ENCODE measurements at places on chromosomes 7 and 10.

DNA sequence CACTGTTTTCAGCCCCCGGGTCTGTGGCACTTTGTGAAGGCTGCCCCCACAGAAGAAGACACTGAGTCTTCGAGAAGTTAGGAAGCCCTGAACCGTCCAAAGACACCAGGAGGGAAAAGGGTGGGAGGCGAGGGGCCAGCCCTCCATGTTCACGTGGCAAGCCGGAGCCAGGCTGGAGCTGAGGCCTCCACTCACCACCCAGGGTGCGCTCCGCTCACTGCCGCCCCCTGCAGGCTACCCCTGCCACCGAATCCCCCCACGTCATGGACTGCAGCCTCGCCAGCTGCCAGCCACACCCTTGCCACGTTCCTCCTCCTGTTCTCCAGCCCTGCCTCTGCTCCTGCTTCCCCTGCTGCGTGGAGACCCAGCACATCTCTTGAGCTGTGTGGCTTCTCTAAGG, 59.0 kb upstream of the EN2 start:
- DNase-seq, result no peak

GRCh38 chr7:42876182-42877068, 35.4 kb downstream of the C7orf25 start:
- no peak for DNase-seq

DNA sequence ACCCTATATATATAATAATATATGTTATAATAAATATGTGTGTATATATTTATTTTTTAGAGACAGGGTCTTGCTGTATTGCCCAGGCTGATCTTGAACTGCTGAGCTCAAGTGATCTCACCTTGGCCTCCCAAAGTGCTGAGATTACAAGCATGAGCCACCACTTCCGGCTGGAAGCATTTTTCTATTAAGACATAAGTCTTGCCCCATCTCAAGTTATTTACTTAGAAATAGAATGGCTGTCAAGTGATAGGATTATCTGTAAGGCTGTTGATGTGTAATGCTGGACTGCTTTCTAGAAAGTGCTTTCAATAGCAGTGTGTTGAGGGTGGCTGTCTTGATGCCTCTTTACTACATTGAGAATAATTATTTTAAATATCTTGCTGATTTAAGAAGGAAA, 65.2 kb downstream of the ZMYND11 start:
- no peak for DNase-seq

- no peak for DNase-seq
These were observed 6.3 kb upstream of the SNX13 start for GRCh38 chr7:17946591-17946990.

DNA sequence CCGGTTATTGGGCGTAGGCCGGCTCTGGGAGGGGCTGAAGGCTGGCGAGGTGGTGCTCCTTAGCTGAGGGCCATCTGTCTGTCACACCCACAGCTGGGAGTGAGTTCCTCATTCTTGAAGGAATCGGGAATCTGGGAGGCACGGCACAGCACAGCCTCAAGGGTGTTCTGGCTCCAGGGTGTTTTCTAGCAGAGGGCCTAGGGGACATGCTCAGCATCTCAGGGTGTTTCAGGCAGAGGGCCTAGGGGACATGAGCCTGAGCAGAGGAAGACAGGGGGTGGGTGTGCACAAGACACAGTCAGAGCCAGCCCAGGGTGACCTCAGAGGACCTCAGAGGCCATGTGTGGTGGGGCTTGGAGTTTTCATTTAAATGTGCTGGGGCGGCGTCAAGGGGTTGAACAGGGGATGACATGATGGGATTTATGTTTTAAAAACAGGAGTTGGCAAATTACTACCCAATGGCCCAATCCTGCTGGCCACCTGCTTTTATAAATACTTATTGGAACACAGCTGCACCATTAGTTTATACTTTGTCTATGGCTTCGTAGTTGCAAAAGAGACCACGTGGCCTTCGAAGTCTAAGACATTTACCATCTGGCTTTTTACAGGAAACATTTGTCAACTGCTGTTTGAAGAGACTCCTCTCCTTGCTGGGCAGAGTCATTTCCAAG, 121.6 kb downstream of the PRKAG2 start:
- no peak for DNase-seq

- no peak for DNase-seq
These were observed 186.6 kb downstream of the DNAJB6 start for GRCh38 chr7:157523371-157523765.

GRCh38 chr10:36391405-36391804, 734.0 kb upstream of the ANKRD30A start:
- no peak for DNase-seq

DNA sequence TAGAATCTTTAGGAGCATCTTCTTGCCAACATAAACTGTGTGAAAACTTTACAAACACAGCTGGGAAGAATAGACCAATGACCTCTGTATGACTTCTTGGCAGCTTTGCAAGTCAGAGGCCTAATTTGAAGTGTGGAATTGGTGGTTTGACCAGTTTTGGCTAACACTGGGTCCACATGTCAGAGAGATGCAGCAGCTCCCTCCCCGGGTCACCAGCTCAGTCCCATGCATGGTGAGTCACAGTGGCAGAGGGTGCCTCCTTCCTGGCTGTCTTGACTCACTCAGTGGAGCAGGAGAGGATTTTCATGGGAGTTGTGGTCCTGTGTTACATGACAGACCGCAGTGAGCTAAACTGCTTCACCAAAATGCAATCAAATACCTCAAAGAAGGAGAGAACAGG, 8.2 kb upstream of the STARD3NL start:
- DNase-seq, result no peak

GRCh38 chr7:69598487-69599285, 411 bp downstream of the AUTS2 start:
- DNase-seq, result no peak

- no peak for DNase-seq
These were observed 22.3 kb downstream of the MAP3K8 start for GRCh38 chr10:30456266-30456665.

GRCh38 chr10:97428572-97428981, 2.6 kb downstream of the PGAM1 start:
- DNase-seq, result no peak

- DNase-seq, result no peak
These were observed 965 bp upstream of the CAMK1D start for GRCh38 chr10:12348294-12348869.

- DNase-seq, result no peak
These were observed 36.6 kb downstream of the PLPP4 start for GRCh38 chr10:120493411-120494312.

DNA sequence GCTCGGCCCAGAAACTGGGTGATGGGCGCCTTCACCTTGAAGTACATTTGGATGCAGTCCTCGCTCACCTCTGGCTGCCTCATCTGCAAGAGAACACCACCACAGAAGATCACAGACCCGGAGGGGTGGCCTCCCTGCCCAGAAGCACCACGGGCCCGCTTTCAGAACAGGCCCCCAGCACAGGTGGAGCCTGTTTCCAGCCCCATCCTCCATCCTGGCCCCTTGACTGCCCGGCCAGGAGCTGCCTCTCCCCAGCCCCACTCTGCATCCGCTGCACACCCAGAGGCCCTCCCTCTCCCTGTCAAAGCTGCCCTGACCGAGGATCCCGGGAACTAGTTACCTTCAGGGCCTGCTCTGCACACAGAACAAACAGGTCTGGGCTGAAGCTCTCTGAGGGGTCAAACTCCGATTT, 724 bp downstream of the CFAP46 start:
- no peak for DNase-seq

- no peak for DNase-seq
These were observed 108.4 kb downstream of the ZNF365 start for GRCh38 chr10:62482581-62482980.

- peak; percentile 45 for DNase-seq
These were observed 262.8 kb downstream of the SLC25A13 start for GRCh38 chr7:96059075-96059474.

DNA sequence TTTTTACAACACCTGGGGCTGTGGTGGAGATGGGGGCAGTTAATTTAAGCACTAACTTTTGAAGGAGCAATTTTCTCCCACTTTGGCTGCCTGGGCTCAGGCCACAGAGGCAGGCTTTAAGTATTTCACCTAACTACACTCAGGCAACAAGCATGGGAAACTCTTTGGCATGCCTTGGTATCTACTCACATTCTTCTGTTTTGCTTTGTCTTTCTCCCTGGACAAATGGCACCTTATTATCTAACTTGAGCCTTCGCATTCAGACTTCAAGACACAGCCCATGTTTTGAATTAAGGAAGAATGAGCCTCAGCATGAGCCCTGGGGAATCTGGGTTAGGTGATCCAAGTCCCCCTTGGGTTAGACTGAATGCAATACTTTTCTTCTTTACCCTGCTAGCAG, 31.8 kb upstream of the BMPER start:
- no peak for DNase-seq

DNA sequence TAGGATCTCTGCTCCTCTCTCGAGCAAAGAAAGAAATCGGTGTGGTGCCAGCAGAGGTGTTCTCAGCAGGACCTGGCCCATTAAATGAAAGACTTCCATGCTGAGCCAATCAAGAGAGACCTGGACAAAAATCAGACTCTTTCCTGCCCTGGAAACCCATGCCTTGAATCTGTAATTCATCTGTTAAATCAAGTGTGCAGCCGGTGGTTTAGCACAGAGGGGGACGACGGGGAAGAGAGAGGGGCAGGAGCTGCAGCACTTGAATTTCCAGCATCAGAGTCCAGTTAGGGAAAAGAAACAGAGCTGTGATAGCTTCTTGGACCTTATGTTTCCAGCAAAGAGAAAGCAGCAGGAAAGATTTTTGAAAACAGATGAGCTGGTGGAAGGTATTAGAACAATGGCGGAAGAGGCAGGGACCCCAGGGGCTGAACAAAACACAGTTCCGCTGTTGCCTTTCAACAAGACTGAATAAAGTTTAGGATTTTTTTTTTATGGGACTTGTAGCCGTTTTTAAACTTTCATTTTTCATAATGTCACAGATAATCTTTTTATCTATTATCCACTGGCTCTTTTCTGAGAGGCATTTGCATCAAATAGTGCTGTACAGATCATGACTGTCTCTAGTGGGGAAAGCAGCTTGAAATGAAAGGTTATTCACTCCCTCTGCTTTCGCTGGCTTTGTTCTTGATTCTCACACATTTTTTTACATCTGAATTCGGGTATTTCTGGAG, 543.6 kb upstream of the GALNT17 start:
- no peak for DNase-seq

DNA sequence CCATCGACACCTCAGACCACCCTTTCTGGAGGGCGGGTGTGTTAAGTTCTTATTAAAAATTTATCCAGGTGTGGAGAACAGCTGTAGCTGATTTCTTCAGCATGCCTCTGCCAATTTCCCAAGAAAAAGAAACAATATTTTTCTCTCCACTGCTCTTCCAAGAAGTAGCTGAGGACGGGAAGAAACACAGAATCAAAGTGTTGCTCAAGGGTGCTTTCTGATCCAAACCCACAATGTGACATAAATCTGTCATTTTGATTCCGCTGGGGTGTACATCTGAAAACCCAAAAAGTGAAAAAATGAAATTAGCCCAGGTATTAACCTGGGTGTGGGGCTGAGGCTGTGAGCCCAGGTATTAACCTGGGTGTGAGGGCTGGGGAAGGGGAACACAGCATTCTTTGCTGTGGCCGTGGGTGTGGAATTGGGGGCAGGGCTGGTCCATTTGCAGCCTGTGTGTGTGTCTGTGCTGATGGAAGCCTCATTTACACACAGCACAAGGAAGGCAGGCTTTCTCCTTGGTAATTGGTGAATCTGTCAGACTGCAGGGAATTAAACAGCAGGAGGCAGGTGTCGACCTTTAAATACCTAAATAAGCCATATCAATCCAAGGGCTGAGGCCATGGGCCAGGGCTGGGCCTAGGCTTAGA, 48.4 kb upstream of the CCDC3 start:
- no peak for DNase-seq

DNA sequence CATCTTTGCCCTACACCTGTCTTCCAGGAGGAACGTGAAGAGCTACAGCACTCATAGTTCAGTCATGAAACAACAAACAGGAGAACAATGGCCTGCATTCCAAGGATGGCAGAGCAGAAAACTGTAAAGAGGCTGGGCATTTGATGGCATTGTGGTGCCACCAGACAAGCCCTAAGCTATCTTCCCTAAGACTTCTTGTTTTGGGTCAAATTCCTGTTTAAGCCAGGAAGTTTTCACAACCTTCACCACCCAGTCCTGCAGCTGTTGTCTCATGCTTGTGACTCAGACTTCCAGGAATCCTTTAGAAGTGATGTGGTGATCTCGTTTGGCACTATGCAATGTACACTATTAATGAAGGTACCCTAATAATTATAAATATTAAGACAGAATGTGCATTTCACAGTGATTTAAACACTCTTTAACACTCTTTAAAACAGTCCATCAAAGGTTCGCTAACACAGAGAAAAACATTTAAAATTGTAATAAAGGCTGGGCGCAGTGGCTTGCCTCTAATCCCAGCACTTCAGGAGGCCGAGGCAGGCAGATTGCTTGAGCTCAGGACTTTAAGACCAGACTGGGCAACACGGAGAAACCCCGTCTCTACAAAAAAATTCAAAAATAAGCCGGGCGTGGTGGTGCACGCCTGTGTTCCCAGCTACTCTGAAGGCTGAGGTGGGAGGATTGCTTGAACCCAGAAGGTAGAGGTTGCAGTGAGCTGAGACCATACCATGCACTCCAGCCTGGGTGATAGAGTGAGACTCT, 2.7 kb upstream of the HERPUD2 start:
- DNase-seq, result no peak

- no peak for DNase-seq
These were observed at the start of gene PLPP4 for GRCh38 chr10:120456626-120457430. TSS of gene PLPP4 (plus strand) at chr10:120457227. CDS start at chr10:120457306, 79 bp downstream.

DNA sequence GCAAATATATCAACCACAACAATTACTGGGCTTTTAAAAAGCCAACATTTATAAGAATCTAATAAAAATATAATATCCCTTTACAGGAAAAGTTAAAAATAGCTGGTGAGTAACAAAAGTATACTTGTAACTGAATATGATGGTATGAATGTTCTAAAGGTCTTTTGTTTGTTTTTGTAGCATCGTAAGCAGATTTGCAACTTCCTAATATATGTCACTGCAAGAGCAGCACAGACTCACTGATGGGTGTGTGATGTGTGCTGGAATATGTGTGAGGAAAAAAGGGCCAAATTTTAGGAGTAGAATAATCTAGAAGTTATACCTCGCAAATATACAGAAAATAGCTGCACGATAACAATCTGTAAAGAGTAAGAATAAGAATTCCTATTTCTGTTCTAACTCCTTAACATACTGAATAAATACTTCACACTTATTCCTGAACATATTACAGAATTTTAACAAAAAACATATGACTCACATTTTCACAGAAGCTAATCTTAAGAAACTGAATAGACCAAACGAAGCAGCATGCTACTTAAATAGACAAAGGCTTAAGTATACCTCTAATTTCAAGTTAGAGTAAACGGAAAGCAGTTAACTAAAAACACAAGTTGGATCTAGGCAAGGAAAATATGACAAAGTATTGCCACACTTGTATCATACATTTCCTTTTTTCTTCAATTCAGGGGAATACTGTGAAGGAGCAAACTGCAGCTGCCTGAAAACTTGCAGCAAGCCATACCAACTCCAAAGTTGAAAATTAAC, 9.6 kb downstream of the ETV1 start:
- no peak for DNase-seq

- no peak for DNase-seq
These were observed 74.9 kb downstream of the GFRA1 start for GRCh38 chr10:116197946-116198675.

DNA sequence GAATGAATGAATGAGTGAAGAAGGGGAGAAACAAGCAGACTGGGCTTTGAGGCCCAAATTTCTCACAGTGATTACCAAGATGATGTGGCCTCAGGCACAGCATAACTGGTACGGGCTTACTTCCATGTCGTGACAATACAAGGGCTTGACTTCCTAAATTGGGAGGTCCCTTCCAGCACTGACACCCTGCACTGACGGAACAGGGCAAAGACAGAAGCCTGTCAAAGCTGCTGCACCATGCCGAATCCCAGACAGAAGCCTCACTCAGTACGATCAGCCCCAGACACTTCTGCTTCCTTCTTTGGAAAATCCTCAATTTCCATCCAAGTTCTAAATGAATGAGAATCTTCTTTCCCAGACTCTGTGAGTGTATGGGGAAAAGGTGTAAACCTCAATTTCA, 51.9 kb downstream of the GNA12 start:
- DNase-seq, result no peak
